ENCODE measurements at places on chromosomes 16 and 17.

DNA sequence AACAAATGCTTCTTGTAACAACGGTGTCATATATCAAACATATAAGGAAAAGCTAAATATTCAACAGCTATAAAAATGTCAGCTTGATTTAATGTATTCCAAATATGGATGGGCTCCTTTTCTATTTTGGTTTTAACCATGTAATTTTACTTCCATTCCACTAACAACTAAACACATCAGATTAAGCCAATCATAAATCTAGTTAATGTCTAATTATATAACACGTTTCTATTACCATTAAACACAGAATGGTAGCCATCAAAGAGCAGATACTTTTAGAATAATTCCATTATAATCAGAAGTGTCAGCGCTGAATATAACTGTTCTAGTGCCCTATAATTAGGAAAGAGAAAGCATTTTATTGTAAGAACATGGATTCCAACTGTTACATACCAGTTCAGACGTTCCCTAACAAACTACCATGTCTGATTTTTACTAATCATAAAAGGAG is 10.0 kb downstream of the CMC2 start:
- no peak for DNase-seq

DNA sequence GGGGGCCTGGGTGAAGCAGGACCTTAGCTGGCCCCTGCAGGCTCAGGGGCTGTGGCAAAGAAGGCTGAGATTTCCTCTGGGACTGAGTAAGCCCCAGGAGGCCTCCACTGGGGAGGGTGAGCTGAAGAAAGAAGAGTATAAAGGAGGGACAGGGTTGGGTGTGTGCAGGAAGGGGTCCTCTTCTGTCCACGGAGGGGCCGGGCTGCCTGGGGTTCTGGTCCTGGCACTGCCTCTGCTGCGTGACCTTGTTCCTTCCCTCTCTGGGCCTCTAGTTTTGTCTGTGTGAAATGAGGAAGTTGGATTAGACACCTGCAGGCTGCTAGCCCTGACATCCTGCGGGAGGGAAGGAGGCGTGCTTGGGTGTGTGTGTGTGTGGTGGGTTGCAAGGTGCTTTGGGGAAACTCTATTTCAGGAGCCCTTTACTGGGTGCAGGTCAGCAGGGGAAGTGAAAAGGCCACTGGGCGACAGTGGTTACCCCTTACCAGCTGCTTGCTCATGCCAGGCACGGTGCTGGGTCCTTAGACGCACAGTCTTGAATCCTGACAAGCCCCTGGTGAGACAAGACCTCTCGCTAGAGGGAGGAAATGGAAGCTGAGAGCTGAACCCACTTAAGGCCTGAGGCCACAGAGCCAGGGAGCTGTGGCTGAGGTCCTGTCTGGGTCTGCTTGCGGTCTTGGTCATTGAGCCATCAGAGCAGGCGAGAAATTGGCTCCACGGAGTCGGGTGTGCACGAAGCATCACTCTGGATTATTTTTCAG is 60.7 kb downstream of the OR1D5 start:
- no peak for DNase-seq

DNA sequence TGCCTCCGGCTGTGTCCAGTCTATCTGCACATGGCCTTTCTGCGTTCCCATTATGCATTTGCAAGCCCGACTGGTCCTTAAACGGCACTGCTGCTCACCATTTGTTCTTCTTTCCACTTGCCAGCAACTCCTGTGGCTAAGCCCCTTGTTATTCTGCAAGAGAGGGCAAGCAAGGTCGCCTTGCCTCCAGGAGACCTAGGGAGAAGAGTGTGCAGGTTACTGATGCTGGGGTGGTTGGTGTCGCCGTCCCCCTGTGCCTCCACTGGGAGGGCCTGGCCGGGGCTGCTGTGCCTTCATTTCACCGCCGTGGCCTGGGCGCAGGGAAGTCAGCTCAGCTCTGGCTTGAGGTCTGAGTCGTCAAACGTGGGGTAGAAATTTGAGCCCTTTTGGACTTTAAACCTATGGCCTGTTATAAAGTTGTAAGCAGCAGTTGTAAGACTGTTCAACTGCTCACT is 12.7 kb downstream of the SLC6A4 start:
- no peak for DNase-seq

DNA sequence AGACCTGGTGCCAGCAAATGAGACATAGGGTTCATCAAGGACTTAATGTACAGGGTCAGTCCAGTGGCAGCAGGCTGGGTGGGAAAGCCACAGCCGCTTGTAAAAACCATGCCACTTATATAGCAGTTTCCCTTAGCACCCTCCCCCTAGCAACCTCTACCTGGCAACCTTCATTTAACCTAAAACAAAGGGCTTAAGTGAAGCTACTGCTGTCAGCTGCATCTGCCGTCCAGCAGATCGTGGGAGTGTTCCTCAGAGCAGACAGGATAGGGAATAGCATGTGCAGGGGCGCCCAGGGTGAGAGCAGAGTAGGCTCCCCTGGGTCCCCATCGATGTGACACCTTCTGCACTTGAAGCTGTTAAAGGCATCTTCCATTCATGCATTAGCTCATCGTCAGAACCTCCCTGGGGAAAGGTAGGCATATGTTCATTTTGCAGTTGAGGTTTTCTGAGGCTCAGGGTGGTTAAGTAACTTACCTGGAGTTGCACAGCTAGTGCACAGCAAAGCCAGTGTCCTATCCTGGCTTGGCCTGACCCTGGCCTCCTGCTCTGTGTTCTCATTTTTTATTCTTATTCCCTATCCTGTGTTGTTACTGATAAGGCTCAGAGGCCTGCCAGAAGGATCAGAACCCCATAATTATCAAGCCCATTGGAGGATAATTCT is 112.5 kb downstream of the SOCS1 start:
- no peak for DNase-seq

DNA sequence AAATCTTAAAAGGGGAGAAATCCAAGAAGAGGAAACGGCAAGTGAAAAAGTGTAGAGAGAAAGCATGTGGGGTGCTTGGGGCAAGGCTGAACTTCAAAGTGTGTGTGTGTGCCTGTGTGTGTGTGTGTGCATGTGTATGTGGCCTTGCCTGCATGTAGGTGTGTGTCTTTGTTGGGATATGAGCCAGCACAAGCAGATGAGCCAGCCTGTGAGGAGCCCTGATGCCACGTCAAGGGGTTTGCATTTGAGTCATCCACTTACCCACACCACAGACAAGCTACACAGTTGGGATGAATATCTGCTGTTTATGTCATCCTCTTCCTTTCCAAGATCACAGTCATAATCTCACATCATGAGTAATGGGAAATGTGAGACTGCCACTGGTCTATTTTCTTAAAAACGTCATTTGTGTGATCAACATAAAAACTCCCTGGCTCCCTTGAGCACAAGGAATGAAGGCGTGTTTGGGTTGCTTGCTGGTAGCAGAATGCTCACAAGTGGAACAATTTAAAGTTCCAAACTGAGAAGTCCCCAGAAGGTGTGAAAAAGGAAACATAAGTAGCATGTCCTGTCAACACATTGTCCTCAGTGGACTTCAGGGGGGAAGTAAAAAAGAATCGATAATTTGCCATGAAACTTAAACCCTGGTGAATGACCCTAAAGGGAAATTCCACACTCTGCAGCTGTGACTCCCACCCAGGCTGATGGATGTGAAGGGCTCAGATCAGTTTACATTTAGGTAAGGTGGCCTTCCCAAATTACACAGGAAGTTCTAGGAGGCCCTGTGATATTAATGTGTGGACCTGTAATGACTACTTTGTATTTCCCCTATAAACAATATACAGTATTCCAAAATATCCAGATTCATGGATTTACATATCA is 14.7 kb downstream of the KCTD19 start:
- peak; percentile 72 for DNase-seq

- DNase-seq: no peak
Measured at GRCh38 chr16:66706506-66706880, 9.9 kb upstream of the CMTM4 start.

DNA sequence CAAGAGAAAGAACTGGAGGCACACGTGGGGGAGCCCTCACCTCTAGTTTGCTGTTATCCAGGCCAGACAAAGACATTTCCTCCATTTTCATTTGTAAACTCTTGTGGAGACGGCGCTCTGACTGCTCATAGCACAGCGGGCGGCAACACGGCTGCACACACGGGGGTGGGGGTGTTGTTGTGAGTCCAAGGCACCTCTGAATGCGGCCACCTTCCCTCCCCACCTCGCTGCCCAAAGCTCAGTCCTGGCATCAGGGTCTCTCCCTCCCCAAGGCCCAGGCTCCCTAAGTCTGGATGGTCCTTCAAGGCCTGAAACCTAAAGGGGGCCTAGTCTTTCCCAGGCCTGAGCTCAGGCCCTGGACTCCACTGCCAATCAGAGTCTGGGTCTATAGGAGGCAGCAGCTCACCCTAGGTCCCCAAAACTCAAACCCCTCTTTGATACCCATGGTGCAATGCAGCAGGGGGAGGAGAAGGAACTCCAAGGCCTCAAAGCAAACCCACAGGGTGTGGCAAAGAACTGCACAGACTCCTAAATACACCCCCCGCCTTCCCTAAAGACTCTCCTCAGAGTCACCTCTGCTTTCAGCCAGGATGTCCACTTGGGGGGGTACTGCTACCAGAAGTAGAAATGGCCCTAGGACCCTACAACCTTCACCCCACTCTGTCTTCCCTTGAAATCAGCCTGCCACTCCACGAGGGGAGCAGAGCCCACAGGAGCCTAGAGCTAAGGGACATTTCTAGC is 1.5 kb downstream of the ATXN7L3 start:
- peak; percentile 83 for DNase-seq

GRCh38 chr16:30354423-30355143 is 525 bp downstream of the CD2BP2 start:
- no peak for DNase-seq

- DNase-seq: no peak
Measured at GRCh38 chr17:4204190-4204589, 59.6 kb downstream of the ANKFY1 start.

DNA sequence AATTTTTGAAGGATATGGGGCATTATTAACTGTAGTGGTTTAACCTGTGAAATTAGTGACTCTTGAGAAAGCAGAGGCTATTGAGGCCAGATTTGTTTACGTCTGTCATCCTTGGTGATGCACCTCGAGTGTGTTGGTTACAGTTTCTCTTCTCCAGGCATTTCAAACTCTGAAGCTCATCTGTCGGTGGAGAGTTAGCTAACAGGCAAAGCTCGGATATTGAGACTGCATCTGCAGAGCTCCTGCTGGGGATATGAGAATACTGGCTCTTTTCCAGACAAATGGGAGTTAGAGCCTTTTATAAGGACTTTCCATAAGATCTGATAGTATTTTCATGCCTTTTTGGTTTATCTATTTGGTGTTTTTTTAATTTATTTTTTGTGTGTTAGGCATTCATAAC is 6.7 kb downstream of the CLEC16A start:
- no peak for DNase-seq

- no peak for DNase-seq
Measured at GRCh38 chr17:35709874-35710273, 21.6 kb upstream of the RASL10B start.

GRCh38 chr16:81905277-81905676 is 106.0 kb downstream of the SDR42E1 start:
- DNase-seq: no peak

GRCh38 chr16:67770346-67770991 is 35.9 kb downstream of the RANBP10 start:
- DNase-seq: no peak

- DNase-seq: no peak
Measured at GRCh38 chr17:42098730-42099399, 592 bp upstream of the ZNF385C start.

GRCh38 chr16:6309271-6309670 is 1023.4 kb upstream of the RBFOX1 start:
- no peak for DNase-seq

GRCh38 chr16:14658063-14658462 is 25.3 kb downstream of the BFAR start:
- peak; percentile 25 for DNase-seq

- DNase-seq: peak; percentile 50
Measured at GRCh38 chr16:727291-727977, 528 bp downstream of the HAGHL start.

DNA sequence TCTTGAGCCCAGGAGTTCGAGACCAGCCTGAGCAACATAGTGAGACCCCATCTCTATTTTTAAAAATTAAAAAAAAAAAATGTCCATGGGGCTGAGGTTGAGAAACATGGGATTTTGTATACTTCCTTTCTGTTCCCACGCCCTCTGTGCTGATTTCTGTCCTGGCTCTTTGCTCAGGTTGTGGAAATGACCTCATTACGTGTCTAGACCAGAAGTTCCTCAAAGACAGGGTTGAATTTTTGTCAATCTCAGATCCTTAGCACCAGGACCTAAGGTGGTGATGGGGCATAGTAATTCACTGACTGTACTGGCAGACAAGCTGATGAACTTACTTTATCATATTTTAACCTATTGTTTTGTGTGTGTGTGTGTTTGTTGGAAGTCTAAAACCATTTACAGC is 11.2 kb upstream of the HNF1B start:
- DNase-seq: no peak

DNA sequence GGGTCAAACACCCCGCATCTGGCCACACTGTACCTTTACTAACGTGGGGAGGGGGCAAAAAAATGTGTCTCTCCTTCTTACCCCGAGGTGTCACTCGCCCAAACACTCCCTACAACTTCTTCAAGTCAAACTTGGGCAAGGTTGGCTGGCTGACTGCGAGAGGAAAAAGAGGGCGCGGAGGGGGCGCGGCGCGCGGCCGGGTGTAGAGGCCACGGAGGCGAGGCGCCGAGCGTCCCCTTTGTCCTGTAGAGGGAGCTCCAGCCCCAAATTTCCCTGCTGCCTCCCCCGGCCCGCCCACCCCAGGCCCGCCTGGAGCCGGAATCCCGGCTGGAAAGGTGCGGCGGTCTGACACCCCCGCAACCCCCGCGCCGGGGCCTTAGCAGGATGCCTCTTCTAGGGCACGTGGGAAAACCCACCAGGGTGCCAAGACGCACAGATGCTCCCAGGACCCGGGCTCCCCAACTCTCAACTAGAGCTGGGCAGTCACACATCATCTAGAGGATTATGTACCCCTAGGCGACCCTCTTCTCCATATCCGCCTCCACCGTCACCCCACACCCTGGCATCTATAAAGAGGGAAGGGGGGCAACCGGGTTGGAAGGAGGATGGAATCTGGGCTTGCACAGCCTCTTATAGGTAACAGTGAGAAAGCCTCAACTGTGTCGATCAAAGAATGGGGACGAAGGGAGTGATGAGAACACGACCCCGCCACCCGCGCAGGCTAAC is 4.2 kb downstream of the IRX3 start:
- peak; percentile 34 for DNase-seq

DNA sequence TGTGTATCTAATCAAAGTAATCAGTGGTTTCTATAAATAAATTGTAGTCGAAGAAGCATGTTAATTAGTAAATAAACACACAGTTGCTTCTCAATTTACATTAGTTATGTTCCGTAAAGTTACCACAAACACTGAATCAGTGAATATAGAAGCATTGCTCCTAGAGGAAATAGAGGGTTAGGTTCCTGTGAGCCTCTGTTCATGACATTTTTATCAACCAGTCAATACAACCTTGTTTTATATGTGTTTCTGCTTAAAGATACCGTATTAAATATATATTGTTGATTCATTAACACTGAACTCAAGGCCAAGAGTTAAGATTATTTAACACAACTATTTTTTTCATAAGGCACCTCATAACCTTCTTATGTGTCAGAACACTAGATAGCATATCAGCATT is 134.3 kb downstream of the PPM1E start:
- no peak for DNase-seq

- DNase-seq: no peak
Measured at GRCh38 chr16:50570808-50571598, 22.8 kb downstream of the NKD1 start.

GRCh38 chr16:48818257-48818656 is 208.3 kb upstream of the N4BP1 start:
- DNase-seq: no peak

- DNase-seq: peak; percentile 44
Measured at GRCh38 chr17:59842901-59843652, 49.7 kb downstream of the TUBD1 start.
